Activated CD4-positive, CD25-positive, alpha-beta regulatory T cell (primary cell): ENCODE measurements at places on chromosomes 1 and 21.

GRCh38 chr1:41568204-41568603 is 83.7 kb upstream of the EDN2 start:
- no peak for DNase-seq

DNA sequence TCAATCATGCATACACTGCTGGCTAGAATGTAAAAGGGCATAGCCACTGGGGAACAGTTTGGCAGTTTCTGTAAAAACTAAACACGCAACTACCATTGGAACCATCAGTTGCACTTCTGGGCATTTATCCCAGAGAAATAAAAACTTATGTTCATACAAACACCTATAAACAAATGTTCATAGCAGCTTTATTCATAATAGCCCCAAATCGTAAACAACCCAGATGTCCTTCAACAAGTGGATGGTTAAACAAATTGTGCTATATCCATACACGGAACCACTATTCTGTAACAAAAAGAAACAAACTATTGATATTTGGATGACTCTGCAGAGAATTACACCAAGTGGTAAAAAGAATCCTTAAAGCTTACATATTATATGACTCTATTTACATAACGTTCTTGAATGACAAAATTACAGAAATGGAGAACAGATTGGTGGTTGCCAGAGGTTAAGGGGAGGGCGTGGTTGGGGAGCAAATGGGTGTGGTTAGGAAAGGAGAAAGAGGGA is 22.8 kb downstream of the LACTBL1 start:
- DNase-seq = no peak

- DNase-seq = no peak
These were observed 47.8 kb upstream of the SRSF10 start for GRCh38 chr1:24027838-24028468.

DNA sequence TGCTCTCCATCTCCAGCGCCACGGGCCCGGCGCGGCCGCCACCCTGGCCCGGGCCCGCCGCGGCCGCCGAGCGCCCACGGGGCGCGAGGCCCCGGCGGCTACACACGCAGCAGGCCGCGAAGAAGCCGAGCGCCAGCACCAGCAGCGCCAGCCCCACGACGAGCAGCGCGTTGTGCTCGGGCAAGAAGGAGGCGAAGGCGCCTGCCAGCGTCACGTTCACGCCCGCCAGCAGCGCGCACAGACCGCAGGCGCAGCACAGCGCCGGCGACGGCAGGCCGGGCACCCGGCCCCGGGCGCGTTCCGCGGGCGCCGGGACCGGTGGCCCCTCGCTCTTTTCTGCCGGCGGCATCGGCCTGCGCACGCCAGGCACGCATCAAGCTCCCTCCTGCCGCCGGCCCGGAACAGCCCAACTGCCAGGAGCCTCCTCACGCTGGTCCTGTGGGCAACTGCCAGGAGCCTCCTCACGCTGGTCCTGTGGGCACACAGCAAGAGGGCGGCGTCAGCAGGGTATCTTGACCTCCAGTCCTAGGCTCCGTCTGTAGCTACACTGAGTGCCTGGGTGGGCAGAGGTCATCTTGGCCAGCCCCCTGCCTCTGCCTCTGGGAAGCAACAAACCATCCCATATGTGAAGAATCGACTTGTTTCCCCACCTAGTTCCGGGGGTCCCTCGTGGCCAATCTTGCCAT is 18.1 kb downstream of the KNCN start:
- no peak for DNase-seq

GRCh38 chr1:53543130-53543777 is 84.1 kb downstream of the DMRTB1 start:
- no peak for DNase-seq

DNA sequence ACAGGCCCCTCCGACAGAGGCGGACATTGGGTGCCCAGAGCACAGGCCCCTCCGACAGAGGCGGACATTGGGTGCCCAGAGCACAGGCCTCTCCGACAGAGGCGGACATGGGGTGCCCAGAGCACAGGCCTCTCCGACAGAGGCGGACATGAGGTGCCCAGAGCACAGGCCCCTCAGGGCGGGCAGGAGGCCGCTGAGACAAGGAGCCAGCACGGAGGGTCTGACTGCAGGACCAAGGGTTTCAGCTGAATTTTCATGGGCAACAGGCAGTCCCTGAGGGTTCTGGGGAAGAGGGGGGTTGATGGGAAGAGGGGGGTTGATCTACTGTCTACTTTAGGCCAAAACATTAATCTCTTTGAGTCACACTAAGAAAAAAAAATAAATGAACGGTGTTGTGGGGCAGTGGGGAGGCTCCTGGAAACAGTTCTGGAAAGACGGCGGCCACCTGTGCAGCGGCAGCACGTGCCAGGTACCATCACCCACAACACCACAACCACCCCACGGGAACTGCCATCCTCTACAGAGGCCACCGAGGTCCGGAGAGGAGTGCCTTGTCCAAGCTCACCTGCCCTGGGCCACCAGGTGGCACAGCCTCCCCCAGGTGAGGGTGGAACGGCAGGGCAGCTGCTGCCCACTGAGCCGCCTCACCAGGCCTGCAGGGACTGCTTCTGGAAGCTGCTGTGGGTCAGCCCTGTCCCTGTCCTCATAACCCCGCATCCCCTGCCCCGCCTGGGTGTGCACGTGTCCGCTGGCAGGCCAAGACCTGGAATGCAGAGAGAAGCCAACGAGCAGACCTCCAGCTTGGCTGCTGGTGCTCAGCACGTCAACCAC is 20.5 kb downstream of the PRDM15 start:
- no peak for DNase-seq

DNA sequence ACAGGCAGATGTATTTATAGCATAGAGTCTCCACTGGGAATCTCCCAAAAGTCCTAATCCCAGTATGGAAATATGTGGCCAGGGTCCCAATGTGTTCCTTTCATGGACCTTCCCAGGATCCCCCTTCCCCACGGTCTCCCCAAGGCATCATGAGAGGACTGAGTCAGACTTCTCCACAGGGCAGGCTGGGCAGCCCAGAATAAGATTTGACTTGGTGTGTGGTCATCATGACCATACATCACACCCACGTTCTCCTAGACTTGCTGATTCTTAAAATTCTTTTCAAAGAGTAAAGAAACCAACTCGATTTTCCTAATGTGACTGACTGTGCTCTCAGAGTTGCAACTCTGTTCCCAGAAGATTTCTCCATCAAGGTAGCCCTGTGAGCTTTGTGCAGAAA is 93.9 kb upstream of the CD34 start:
- no peak for DNase-seq

GRCh38 chr21:45200581-45201296 is 87.0 kb downstream of the POFUT2 start:
- DNase-seq = no peak

DNA sequence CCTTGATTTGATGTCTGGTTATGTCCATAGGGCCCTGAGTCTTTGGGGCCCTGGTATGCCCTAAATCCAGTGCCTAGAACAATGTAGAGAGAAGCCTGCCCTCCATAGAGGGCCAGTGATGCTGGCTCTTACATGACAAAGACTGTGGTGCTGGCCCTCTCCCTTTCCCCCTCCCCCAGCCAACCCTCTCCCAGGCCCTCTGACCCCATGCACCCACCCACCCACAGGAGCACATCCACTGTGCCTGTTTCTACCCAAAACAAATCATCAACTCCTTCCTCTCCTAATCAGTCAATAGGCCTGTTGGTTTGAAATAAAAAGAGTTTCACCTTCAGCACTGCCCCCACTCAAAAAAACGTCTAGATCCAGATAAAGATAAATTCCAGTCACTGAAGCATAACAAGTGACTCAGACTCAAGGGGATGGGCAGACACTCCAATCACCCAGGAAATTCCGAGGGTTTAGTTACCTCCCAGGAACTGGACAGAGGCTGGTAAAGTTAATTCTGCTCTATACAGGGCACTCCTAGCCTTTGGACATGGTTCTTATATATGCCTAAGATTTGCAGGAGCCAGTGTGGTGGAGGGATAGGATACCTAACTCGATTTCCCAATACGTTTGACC is 144.8 kb upstream of the VANGL1 start:
- no peak for DNase-seq
